Activated CD8-positive, alpha-beta memory T cell treated with anti-CD3 and anti-CD28 coated beads for 4 hours (primary cell): ENCODE measurements at places on chromosomes 5 and 9.
A peak's percentile ranks its signal among the peaks of the same experiment; 100 is the strongest.

DNA sequence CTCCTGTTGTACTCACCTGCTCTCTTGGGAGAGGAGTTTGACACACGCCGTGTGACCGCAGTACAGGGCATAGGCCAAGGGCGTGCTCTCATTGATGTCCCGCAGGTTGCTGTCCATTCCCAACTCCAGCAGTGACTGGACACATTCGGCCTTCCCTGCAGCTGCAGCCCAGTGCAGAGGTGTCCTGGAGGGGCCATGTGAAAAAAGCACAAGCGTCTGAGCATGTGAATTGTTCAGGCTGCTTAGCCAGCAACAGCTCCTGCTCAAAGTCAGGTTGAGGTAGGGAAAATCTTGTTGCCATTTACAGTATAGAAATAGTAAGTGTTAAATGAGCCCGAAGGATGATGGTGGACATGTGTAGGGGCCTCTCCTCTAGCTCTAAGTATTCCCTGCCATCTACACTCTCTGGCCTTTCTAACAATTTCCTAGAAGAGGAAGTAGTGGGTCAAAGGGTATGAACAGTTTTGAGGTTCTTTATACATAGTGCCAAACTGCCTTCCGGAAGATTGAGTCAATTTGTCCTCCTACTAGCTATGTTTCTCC, 116.5 kb downstream of the ANKRD55 start:
- no peak for DNase-seq

DNA sequence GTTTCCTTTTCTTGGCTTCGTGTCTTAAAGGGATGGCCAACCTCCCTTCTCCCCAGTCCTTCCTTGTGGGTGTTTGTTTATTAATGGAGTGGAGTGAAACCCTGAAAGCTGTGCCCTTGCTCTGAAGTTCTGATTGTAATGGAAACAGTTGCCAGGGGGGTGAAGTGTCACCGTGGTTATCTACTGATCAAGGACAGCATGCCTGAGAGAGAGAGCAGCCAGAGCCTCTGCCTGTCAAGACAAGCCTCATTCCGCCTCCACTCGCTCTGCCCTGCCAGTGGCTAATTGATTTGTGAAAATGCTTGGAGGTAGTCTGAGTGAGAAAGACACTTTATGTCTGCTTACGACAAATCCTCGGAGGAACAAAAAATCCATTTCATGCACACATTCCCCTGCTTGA, 143.7 kb upstream of the SLC30A5 start:
- no peak for DNase-seq

DNA sequence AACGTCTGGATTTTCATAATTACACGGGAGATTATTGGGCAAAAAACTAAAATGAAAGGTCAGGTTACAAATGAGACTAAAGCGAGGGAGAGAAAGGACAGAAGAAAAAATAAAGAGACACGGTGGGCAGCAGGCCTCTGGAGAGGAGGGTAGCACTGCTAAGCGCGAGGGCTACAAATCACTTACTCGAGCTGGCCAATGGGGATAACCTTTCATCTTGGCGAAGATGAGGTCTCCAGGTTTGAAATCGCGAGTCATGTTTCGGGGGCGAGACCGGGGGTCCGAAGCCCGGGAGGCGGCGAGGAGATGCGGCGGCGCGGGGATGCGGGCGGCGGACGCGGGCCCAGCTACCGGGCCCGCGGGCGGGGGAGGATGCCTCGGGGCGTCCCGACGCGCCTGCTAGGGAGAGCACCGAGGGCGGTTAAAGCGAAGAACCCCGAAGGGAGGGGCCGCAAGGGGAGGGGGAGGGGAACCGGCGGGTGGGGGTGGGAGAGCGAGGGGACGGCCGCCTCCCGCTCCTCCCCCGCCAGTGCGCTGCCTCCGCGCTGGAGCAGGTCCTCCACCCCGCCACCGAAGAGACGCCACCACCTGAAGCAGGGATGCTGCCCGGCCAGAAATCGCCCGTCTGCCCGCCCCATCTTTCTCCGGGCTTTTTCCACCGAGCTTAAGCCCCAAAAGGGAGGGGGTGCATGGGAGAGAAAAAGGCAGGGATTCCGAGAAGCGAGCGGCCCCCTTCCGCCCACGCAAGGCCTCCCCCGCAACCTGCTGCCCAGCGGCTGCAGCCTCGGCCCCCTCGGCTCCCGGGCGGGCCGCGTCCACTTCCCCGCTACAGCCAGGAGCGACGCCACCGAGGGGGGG, 610 bp downstream of the PSIP1 start:
- peak; percentile 21 for DNase-seq

DNA sequence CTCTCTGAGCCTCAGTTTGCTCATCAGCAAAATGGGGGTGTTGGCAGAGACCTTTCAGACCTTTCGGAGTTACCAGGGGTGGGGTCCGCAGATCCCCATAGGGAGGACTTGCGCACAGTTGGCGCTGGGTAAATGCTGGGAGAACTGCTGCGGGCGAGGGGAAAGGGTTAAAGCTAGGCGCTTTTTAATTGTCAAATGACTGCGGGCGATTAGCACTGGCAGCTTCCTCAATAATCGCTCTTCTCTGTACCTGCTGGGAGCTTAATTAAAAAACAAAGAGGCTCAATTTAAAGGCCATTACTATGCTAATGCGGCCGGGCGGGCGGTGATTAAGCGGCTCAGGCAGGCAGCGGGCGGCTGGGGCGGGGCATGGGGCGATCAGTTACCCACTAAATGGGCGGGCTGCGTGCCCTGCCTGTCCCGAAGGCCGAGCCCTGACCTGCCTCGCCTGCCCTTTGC, 63.0 kb downstream of the LMX1B start:
- DNase-seq, result no peak

DNA sequence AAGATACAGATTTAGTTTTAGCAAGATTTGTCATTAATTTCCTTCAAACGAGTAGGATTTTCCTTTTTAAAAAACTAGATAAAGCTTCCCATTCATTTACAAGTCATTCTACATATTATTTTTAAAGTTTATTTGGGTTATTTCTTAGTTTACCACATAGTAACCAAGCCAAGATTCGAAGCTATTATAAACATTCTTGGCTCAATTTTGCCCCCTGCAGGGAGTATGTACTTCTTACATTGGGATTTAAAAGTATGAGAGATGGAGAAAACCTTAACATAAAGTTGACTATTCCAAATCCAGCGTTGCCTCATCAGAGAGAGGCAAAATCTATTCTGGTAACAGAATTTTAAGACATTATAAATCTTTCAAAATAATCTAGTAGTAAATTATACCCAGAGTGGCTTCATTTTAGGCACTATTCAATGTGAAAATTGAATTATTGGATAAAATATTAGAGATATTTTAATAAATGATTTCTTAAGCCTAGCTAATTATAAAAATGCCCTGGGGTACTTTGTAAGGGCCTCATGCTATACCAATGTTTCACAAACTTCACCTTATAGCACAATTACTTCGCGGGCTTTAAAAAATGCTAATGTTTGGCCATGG, 39.1 kb downstream of the FBN2 start:
- no peak for DNase-seq

- DNase-seq, result no peak
Measured at GRCh38 chr5:89133975-89134374, 251.0 kb upstream of the MEF2C start.

DNA sequence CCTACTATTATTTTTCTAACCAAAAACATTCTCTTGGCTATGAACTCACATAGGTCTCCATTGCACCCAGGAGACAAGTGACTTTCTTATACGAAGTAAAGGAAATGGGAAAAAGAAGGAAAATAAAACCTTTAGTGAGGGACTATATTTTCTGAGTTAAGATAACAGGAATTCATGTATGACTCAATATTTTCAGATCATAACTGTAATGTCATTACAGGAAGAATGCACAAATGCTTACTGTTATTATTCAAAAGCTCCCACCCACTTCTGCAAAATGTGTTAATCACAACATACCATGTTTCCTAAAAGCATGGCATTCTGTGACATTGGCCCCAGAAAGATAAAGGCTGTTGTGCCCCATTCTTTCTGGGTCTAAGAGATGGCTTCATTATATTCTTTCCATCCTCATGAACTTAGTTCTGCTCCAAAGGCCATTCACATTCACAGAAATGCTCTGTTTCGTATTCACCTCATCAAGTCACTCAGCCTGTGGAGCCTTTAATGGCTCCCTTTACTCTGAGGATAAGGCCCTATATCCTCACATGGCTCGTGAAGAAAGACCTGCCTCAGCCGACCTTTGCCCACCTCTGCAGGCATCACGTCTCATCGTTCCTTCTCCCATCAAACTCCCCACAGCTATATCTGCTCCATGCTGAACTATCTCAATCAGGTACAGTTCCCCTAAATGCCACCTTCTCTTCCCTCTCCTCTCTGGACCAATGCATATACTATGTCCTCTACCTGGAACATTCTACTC, 77.0 kb downstream of the ABCA1 start:
- DNase-seq, result no peak

DNA sequence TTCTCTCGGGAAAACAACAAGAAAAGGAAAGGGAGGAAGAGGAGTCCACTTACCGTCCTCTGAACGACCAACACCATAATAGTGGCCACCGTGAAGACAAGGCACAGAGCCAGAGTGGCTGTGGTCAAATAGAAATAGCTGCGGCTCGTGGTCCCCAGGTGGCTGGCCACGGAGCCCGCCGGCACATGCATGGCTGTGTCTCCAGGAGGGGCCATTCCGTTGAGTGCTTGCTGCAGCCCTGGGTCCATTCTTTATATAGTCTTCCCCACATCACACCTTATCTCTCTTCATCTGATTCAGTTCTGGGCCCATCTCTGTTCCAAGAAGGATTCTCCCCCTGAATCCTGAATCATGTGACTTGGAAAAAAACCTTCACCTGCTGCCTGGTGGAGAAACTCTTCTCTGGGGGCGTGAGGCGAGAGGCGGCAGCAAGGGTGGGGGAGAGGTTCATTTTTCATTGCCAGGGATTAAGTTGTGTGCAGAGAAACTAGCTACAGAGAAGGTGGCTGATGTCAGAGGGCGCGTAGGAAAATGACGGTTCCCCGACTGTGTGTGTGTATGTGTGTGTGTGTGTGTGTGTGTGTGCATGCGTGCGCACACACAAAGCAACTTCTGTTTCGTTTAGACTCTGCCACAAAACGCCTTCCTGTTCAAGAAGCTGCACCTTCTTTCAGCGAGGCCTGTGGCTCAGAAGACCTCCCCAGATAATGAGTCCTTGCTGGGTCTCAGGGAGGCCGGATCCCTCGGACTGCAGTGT, at the start of gene TNFSF8:
Gene TNFSF8 (minus strand): TSS at position 536 of the 757 bp plus-strand sequence. CDS start 288 bp downstream, at position 248.
- peak; percentile 64 for DNase-seq

DNA sequence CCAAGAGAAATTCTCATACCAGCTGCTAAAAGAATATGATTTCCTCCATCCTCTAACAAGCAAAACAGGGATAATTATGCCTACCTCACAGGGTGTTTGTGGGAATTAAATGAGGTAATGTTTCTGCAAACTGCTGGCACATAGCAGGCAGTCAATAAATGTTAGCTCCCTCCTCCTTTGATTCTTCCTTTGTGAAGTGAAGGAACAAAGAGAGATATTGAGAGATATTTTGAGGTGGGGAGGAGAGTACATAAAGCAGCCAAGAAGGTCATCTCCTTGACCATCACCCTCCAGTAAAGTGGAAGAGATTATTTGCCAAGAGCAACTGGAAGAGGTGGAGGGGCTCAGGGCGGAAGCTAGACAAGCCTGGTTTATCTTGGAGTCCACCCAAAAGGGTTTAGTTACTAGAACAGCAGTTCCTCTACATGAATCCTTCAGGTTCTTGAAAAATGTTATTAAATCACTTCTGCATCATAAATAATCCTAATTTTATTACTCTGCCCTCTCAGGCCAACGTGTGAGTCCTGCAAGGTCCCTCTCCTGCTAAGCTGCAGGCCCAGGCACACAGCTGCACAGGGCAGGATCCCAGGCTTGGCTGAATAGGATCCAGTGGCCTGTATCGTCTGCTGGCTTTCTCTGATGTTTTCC, 35.0 kb upstream of the TLE1 start:
- DNase-seq, result no peak

GRCh38 chr9:86022687-86023266, 76.6 kb downstream of the GOLM1 start:
- DNase-seq, result no peak

DNA sequence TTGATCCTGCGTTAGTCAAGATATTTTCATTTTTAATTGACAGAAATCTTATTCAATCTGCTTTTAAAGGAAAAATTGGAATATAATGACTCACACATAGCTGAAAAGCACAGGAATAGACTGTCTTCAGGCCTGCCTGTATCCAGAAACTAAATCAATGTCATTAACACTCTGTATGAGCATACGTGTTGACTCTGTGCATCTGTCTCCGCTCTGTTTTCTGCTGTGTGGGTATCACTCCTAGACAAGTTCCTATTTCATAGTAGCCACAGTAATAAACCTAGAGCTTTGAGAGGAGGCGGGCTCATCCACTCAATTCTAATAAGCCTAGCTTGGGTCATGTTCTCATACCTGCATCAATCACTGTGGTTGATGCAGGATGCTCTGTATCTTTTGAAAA, 267.6 kb downstream of the KCTD16 start:
- no peak for DNase-seq

DNA sequence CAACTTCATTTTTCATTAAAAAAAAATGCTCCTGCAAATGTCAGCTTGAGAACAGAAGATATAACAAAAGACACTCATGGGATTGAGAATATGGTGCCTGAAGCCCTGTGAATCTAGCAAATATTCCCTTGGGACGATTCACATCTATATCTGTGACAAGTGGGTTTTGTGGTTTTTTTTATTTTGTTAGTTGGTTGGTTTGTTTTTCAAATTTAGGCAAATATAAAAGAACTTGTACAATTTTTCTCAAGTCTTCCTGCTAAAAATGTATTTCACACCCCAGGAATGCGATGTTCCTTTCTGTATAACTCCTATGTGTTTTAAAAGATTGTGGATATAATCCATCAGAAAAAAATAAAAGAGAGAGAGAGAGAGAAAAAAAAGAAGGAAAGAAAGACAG, 1061.8 kb upstream of the ARRDC3 start:
- no peak for DNase-seq

GRCh38 chr9:137029058-137029936, 1.3 kb upstream of the ABCA2 start:
- no peak for DNase-seq

DNA sequence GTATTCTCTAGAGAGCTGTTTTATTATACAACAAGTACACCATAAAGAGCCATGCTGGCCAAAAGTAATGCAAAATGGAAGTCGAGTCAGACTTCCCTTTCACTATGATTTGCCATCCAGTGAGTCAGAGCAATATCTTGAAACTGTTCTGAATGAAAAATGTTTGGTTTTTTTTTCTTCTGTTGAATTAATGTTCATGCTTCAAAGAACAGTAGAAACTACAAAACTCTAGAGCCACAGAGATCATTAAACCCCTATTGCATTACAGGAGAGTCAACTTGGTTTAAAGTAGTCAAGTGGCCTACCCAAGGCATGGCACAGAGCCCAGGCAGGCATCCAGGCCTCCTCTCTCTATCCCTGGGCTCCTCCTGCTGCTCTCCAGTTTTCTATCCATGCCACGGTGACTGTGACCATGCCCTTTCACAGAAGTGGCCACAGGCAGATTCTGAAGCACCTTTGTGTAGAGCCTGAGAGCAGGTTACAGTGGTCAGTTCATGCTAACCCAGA, 358.9 kb downstream of the DEPDC1B start:
- DNase-seq, result no peak

- DNase-seq, result no peak
Measured at GRCh38 chr5:126195410-126196100, 227.7 kb upstream of the GRAMD2B start.

DNA sequence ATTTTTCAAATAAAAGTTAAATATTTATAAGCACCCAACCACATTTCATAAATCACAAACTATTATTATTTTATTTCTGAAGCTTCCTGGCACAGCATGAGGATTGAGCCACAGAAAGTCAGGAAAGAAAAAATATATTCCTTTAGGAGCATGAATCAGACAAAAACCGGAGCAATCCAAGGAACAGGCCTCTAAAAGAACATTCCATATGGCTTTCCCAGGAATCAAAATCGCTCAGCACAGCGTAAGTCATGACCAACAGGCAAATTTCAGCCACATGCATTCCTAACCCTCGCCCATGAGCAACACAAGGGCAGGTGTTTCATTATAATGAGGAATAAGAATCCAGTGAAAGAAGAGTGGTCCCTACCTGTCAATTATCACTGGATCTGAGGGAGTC, 26.7 kb downstream of the EBF1 start:
- DNase-seq, result no peak
